Epithelial cell of proximal tubule (primary cell): ENCODE measurements at places on chromosomes 13 and 19. TPM values are rescaled to one million over a fixed set of nuclear protein-coding genes. Genes with fewer than 3 reads are reported as not detected.

Gene UBL5
- 534 and 748 TPM in 2 replicates for total RNA-seq

Gene LRRC63
- total RNA-seq: not detected in 2 replicates

Gene ZIM2
- total RNA-seq: not detected in 2 replicates

Gene FUT6
- not detected in 2 replicates for total RNA-seq

Gene PRODH2
- not detected in 2 replicates for total RNA-seq

Gene CADM4
- 7.7 and 16.4 TPM in 2 replicates for total RNA-seq

Gene FPR2
- total RNA-seq: not detected in 2 replicates

Gene ATP11A
- total RNA-seq: 19.4 and 27.2 TPM in 2 replicates

Gene SPRED3
- 2.8 and 5.2 TPM in 2 replicates for total RNA-seq

Gene CLIP3
- 0.51 and 4.3 TPM in 2 replicates for total RNA-seq

Gene WDR88
- not detected in 2 replicates for total RNA-seq

Gene KLK7
- total RNA-seq: 9.3 and 24.8 TPM in 2 replicates

Gene KLK8
- 3.6 and 9.1 TPM in 2 replicates for total RNA-seq

Gene IGFL1
- not detected in 2 replicates for total RNA-seq

Gene ADM5
- 1.9 and 2.8 TPM in 2 replicates for total RNA-seq

Gene LYPD5
- total RNA-seq: 1.2 TPM in 1 of 2 replicates, not detected in the other

Gene KISS1R
- total RNA-seq: 0.72 and 0.92 TPM in 2 replicates

Gene ZNF43
- total RNA-seq: 10.9 and 11.2 TPM in 2 replicates

Gene KCNN4
- 8.3 and 11.6 TPM in 2 replicates for total RNA-seq

Gene JSRP1
- total RNA-seq: 3.5 and 4.1 TPM in 2 replicates

Gene LRG1
- 0.35 TPM in 1 of 2 replicates, not detected in the other for total RNA-seq

Gene A1BG
- total RNA-seq: 2.7 and 20.1 TPM in 2 replicates

Gene RGS9BP
- total RNA-seq: 0.12 TPM in 1 of 2 replicates, not detected in the other

Gene LILRA1
- total RNA-seq: not detected in 2 replicates

Gene CEACAM6
- total RNA-seq: under 0.01 and 1.1 TPM in 2 replicates

Gene PSG7
- total RNA-seq: not detected in 2 replicates
